ENCODE measurements at places on chromosomes 1 and 21.

- peak; percentile 10 for DNase-seq
Observed at GRCh38 chr1:174398246-174398645, 49.5 kb upstream of the GPR52 start.

GRCh38 chr1:14238472-14239307 is 359.8 kb upstream of the KAZN start:
- no peak for DNase-seq

DNA sequence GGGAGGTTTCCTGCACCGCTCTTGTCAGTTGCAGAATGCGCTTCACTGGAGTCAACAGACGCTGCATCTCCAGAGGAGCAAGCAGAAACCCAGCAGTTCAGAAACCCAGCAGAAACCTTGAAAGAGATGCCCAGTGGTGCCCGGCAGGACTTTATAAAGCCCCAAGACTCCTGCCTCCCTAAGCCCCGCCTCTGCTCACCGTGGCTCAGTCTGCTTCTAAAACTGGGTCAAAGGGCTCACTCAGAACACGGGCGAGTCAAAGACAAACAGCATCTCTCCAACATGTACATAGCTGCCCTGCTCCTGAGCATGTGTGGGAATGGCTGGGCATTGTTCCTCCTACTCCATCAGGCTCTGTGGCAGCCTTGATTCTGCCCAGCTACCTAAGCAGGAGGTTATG is at the start of gene HMGCS2:
Gene HMGCS2 (minus strand): TSS at position 128 of the 400 bp plus-strand sequence. CDS start 61 bp downstream, at position 67.
- no peak for DNase-seq

GRCh38 chr21:33931799-33932390 is 16.3 kb upstream of the ATP5PO start:
- DNase-seq = no peak

DNA sequence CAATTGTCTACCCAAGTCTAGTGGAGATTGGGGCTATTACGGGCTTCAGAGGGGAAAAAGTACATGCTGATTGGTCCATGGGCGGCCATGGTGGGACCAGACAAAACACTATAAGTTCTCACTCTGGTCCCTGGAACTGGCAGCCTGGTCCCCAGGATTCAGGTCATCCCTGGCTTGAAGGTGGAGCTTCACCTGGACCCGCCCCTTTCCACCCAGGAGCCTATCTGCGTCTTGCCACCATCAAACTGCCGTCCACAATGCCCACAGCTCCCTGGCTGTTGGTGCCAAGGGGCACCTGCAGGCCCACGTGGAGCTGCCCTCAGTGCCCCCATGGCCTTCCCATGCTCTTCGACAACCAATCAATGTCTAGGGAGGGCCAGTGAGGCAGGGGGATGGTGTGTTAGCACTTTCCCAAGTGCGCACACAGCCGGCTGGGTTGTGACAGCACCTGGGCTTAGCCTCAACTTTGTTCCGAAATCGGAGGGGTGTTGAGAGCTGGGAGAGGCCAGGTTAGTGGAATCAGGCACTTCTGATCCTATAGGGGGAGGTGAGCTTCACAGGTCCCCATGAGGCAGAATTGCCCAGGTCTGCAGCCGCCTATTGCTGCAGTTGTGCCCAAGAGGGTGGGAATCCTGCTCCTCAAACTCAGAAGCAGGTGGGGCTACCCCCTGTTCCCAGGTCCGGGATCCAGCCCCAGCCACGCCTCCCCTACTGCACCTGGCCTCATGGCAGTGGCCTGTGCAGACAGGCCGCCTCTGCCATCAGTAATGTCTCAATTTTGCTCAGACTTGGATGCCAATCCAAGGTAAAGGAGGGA is 1369.4 kb upstream of the PRMT6 start:
- DNase-seq = no peak

DNA sequence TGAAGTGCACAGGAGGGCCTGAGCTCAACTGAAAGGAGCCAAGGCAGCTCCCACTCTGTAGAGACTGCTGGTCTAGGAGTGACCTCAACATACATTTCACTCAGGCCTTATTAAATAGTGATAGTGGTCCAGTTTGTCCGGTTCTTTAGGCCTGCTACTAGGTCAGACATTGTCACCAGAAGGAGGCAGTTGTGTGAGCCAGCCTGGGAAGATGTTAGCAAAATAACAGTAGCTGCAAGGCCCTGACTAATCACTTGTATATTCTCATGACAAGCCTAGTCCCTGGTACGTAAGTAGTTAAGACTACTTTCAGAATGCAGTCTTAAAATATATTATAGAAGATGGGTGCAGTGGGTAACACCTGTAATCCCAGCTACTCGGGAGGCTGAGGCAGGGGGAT is 264.0 kb upstream of the CAMK1G start:
- no peak for DNase-seq

- no peak for DNase-seq
Observed at GRCh38 chr1:200749090-200749489, 10.4 kb downstream of the CAMSAP2 start.

DNA sequence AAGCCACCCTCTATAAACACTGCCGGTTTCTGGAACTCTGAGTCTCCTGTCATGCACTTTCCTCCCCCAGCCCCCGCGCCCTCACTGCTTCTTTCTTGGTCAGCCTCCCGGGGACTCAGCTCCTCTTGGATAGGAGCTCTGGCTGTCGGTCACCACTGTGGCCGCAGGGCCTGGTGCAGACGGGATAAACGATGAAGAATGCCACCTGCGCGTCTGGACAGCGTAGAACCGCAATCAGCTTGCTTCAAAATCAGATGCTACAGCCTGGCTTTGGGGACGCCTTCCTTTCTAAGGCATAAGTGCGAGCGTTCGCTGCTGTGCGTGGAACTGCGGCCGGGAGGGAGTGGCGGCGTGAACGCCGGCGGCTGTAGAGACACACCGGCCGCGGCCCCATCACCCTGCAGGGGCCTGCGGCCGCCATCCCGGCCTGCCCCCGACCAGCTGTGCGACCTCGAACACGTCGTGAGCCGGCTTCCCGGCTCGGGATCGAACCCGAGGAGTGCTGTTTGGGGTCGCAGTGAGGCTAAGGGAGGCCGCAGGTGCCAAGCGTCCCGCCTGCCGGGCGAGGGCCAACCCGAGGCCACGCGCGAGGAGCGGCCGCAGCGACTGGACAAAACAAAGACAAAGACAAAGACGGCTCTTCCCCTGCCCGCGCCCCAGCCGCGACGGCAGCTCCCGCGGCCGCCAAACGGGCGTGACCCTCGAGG is 688 bp downstream of the PTTG1IP start:
- DNase-seq = no peak

DNA sequence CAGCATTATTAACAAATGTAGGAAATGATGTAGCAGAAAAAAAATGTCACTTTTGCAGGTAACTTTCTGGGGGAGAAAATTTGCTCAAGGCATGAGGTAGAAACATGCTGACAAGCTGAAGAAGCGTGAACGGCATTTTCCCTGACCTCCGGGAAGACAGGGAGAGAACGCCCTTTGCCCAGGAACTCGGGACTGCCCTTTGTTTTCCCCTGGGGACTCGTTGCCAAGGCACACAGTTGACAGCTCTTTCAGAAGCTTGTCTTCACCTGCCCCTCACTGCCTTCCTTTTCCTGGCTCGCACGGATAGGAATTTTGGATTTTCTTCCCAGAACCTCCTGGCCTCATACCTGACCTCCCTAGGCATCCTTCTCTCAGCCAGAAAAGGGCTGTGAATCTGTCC is 52.7 kb upstream of the COA6 start:
- no peak for DNase-seq

- DNase-seq = no peak
Observed at GRCh38 chr21:27818847-27819246, 852.0 kb upstream of the ADAMTS5 start.

DNA sequence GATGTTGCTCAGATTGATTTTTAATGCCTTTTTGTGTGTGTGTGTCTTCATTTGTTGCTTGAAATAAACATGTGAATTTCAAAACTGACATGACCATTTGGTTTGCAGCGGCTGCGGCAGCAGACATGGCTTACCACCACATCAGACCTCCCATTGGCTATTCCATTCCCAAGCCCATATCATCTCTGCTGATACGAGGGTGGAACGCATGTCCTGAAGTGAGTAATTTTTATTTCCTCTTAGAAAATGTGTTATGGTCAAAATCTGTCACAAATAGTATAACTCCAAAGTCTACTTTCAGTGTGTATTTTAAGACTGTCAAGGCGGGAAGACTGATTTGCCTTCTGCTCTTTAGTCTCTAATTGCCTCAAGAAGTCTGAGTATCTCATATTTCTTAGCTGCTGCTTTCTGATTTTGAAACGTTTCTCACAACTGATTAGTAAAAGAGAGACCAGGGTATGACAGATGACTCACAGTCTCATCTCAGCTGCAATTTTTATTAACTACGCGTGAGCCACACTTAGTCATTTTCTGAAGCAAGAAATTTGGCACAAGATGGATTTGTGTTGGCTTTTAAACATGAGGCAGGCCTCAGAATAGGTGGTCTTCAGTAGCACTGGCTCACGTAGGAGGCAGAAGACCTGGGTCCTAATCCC is 49.0 kb downstream of the LRRC53 start:
- peak; percentile 9 for DNase-seq

DNA sequence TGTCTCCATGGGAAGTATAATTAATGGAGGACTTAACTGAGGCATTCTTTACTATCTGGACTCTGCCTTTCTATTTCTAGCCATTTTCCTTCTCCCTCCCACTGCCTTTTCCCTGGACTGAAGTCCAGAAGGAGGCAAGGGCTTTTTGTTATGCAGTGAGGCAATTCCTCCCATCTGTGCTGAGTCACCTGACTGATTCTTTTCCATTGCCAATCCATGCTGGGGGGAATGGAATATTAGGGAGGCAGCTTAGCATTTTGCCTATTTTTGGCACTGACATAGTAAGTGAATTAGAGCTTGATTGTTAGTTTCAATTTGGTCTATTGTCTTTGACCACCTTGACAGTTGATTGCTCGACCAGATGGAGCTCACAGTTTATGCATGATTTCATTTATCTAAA is 1000.6 kb upstream of the PRMT6 start:
- no peak for DNase-seq

DNA sequence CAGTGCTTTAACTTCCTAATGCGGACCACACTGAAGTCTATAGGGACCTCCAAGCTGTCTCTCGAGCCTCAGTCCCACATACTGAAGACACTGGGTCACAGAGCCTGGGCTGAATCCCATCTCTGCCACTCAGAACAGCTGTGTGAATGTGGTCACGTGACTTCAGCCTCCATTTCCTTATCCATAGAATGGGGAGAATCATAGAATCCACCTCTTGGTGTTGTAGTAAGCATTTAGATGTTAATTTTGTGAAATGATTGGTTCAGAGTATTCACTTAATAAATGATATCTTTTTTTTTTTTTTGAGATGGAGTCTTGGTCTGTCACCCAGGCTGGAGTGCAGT is 41.2 kb upstream of the LYST start:
- no peak for DNase-seq

GRCh38 chr1:223221686-223222085 is 78.6 kb upstream of the TLR5 start:
- DNase-seq = no peak

DNA sequence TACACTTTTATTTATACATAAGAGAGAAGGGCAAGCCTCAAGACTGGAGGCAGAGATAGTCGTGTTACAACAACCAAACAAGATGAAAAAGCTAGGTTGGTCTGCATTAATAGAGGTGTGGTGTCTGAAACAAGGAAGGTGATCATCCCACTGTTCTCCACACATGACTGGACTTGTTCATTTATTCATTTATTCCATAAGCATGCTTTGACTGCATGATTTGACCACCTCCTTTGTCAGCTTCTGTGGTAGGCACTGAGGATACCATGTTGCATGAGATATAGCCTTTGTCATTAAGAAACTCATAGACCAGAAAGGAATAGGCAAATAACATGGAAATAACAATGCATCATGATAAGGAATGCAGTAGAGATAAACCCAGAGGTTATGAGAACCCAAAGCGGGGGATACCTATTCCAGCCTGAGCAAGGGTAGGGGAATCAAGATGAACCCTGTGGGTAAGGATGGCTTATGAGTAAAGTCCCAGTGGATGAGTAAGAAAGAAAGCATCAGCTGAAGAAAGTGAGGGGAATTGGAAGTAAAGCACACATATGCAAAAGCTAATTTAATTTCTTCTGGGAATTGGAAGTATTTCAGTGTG is 173.7 kb upstream of the FGGY start:
- no peak for DNase-seq

DNA sequence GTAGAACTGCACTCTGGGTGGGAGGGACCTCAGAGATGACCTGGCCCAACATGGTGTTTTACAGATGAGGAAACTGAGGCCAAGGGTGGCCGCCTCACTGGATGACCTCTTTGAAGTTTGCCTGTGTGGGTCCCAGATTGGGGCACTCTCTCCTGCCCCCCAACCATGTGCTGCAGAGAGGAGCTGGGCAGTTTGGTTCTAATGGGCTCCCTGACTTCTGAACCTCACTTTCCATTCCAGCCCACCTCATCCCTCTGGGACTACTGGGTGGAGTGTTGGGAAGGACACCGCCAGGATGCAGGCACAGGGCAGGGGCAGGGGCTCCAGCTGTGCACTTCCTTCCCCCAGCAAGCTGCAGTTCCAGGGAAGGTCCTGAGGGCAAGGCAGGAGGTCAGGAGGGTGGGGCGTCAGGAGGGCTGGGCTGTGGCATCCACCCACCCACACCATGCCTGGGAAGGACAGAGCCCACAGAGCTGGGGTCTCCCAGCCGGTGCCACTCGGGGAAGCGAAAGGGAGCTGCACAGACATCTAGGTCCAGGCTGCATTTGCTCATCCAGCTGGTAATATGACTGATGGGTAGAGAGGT is 10.3 kb upstream of the EPS8L3 start:
- no peak for DNase-seq

GRCh38 chr1:194161591-194161990 is 975.2 kb upstream of the B3GALT2 start:
- DNase-seq = no peak

GRCh38 chr1:84031802-84032327 is 32.9 kb upstream of the TTLL7 start:
- no peak for DNase-seq

- DNase-seq = no peak
Observed at GRCh38 chr1:78339490-78339889, 151.3 kb upstream of the PTGFR start.

GRCh38 chr1:210617293-210617692 is 288.6 kb downstream of the HHAT start:
- DNase-seq = no peak

DNA sequence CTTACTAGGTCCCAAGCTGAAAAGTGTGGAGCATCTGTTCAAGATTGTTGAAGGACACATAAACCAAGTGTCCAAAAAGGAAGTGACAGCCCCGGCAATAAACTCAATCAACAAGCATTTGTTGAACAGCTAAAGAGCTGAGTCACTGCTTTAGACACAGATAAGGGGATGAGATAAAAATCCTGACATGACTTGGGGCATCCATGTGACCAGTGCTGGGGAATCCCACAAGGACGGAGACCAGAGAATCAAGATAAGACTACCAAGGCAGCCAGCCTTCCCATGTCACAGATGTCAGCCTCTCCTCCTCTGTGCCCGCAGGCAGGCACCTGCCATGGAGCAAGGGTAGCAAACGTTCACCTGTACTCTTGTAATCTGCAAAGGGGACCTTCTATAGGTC is 118.6 kb upstream of the KAZN start:
- DNase-seq = no peak

- no peak for DNase-seq
Observed at GRCh38 chr21:15421441-15421881, 308.3 kb upstream of the USP25 start.

DNA sequence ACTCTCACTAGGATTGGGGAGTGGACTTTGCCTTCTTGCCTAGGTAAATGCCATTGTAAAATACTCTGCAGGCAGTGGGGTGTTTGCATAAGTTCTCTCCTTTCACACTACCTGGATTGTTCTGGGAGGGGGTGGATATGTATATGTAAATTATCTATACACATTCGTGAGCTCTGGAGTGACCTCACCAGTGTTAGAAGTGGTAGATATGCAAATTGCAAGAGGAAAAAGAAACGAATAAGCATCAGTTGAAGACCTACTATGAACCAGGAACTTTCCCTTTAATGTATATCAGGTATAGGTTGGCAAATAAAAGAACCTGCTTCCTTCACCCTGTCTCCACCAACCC is 1.5 kb upstream of the ARHGEF11 start:
- DNase-seq = no peak
